Stimulated activated naive CD4-positive, alpha-beta T cell treated with Interleukin-2 at 50 U/mL for 16 hours (primary cell): ENCODE measurements at places on chromosomes 3 and 15.

DNA sequence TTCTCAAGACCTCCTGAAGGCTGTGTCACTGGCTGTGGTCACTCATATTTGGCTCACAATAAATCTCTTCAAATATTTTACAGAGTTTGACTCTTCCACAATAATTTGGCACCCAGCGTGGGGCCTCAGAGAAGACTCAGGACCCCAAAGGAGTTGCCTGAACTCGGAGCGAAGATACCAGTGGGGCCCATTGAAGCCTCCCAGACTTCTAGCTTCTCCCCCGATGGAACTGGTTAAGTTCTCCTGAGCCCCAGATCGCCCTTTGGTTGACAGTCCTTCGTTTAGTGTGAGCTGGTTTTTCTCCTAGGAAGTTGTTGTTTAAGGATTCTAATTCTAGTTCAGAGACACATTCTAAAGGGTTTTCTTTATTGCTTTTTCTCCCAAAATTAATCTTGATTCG lies 1.4 kb upstream of the SLC41A3 start:
- DNase-seq, result no peak

DNA sequence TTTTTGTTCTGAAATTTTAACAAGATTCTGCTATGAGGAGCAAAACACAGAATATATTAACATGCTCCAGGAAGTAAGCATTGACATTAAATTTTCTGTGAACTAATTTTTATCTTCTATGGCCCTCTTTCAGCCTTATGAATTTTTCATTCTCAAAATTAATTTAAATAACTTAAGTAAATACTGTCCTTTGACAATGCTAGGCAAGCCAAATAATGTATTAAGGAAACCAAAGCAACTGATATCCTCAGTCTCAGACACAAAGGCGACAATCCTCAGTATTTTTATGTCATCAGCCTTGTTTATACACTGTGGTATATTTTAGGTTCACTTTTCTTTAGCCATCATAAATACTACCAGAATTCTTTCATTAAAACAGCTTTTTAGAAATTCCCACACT lies 159.8 kb downstream of the CGGBP1 start:
- DNase-seq, result no peak

GRCh38 chr15:50302581-50302980 lies 37.1 kb upstream of the HDC start:
- no peak for DNase-seq

- no peak for DNase-seq
These were observed 196.7 kb upstream of the TPRG1 start for GRCh38 chr3:188974856-188975599.
